ENCODE measurements at places on chromosomes 2 and 18.

DNA sequence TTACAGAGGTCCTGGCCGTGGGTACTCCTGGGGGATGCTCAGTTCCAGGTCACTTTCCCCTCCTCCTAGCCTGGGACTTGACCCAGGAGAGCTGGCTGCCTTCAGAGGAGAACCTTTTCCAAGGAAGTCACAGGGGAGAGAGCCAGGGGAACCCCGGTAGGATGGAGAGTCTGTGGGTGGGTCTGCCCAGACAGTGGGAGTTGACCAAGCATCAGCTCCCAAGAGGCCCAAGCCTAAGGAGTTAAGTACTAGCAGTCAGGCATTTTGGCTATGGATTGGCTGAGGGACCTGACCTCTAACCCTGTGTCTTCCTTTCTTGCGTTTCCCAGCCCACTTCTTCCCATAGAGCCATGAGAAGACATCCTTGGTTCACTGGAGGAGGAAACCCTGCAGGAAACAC, 48.8 kb upstream of the PLB1 start:
- DNase-seq, result no peak

DNA sequence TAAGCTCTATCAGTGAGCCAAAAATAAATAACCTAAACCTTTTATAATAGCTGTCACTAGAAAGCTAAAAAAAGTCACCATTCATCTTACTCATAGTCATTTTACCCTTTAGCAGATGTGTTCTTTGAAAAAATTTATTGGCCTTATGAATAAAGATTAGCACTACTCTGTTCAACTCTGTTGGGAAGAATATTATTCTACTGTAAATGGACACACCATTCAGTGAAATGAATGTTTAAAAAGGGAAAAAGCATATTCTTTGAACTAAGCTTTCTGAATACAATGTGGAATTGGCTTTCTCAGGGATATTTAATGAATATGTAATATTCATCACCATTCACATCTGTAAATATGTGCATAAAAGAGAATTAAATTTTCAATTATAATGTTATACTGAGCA, 422.0 kb downstream of the CBLN2 start:
- DNase-seq, result no peak

GRCh38 chr2:150431561-150432311, 55.7 kb downstream of the RND3 start:
- DNase-seq, result no peak

DNA sequence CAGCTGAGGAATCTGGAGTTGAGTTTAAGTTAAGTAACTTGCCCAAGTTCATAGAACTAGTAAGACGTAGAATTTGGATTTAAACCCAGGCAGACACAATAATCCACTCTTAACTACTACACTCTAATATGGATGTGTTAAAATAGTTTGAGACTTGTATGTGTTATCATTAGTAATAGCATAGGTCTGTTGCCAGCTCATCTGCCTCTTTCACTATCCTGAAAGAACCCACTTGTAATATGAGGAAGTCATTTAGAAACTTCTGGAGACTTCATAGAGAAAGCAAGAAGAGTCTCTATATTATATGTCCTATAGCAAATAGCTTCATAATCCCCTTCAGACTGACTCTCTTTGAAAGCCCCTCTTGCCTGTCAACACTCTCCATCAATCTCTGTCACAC, 43.0 kb upstream of the ACADL start:
- DNase-seq, result no peak

DNA sequence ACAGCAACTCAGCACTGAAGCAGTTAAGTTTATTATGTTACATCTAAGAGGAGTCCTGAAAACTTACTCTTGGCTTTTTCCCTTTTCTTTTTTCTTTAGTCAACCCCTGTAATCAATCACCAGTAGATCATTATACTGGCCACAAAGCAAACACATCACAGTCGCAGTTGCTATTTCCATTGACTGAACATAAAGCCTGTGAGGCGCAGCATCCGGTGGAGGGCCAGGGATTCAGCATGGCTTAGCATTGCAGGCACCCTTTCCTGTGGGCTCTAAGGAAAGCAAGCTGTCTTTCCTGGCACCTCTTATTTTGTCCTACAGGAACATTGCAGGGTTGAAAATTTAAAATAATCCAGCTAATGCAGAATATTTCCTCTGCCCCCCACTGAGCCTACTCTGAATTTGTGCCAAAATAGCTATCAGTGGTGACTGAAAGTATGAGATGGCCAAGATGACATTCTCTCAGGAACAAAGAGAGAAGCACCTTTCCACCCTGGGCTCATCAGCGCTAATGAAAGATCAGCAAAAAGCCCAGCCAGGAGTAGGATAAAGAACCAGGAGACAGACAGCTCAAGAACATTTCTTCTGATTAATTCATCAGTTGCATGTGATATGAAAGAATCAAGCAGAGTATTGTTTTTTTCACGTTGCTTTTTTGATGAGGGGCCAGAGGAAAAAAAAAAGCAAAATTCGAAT, 85.3 kb upstream of the SULT1C3 start:
- no peak for DNase-seq

DNA sequence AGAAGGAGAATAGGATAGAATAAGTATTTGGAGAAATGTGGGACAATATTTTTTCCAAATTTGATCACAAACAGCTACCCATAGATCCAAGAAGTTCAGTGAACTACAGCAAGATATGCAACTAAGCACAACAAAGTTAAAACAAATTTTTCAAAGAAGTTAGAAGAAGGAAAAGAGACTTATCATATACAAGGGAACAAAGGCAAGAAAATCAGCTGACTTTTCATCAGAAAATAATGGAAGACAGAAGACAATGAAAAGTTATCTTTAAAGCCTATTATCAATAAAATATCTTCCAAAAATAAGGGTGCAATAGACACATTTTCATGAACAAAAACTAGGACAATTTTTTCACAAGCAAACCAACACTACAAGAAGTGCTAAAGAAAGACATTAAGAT, 202.8 kb upstream of the FN1 start:
- DNase-seq, result no peak

GRCh38 chr2:64317707-64318475, 136.1 kb upstream of the LGALSL start:
- DNase-seq, result no peak

DNA sequence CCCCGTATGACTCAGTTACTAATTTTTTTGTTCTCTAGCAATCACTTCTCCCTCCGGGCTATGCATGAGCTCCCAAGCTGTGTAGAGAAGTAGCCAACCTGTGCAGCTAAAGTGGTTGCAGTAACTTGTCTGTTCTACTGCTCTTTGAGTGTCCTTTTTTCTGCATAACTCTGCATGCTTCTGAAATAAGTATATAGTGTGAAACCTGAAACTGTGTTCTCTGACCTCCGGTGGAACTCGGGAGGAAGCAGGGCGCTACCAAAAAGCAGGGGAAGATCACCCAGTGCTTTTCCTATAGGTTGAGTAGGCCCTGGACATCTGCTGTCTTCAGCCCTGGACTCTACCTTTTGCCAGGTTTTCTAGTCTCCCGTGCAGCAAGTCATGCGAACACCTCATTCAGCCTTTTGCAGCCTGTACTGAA, 47.8 kb downstream of the PHLPP1 start:
- DNase-seq, result peak; percentile 27

DNA sequence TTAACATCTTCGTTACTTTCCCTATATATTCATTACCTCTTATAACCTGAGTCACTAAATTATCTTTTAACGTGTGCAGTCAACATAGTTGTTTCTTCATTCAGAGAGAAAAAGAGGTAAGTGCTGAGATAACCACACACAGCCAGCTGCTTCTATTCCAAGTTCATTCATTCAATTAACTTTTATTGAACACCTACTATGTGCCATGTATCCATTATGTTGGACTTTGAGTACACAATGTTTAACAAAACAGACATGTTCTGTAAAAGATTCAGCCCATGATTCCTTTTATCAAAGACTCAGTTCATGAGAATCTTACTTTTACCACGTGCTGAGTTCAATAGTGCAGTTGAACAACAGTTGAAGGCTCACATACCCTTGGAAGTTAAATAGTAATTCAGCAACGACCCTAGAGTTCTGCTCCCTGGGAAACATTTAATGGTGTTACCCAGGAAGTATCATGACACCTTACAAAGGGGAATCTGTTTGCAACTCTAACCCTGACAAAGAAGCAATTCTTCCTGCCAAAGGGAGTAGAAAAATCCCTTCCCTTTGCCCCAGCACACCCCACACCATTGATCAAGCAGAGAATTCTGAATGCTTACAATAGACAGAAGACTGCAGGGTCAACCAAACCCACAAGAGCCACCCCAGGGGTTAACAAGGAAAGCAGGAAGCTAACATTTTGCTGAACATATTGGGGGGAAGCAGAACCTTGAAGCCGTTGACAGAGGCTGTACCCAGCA, 595.8 kb downstream of the STK39 start:
- no peak for DNase-seq

DNA sequence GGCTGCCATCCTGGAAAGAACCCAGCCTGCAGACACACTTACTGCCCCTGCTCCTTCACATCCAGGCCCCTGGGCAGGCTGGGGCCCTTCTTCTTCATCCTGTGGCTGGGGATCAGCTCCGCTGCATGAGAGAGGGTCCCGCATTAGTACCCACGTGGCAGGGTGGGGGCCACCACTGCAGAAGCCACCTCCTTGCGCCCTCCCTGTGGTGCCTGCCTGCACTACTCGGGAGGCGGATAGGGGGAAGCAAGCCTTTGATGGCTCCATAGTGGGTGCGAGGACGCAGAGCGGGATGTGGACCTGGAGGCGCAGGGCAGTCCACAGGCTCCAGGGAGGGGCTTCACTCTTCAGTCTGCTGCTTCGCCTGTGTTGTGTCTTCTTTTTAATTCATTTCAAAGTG, 46.7 kb downstream of the GPC1 start:
- DNase-seq, result no peak

GRCh38 chr2:232700154-232700553, 3.0 kb downstream of the GIGYF2 start:
- DNase-seq, result no peak

DNA sequence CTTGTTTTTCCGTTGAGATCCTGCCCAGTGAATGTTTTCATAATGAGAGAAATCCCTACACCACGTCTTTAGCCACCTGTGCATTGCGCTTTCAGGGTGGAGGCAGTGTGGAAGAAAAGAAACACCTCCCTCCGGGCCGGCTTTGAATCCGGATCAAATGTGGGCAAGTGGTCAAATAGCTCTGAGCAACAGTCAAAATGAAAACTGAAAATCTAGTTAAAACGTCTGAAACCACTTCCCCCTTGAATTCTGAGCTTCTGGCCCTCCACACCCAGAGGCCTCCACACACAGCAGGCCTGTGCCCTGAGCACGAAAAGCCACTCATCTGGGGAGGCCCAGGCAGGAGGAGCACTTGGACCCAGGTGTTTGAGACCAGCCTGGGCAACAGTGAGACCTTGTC, 263.6 kb upstream of the SALL3 start:
- no peak for DNase-seq

GRCh38 chr18:666177-666576, 8.7 kb downstream of the TYMS start:
- no peak for DNase-seq

- DNase-seq, result no peak
Observed at GRCh38 chr2:132522901-132523300, 106.3 kb downstream of the GPR39 start.

DNA sequence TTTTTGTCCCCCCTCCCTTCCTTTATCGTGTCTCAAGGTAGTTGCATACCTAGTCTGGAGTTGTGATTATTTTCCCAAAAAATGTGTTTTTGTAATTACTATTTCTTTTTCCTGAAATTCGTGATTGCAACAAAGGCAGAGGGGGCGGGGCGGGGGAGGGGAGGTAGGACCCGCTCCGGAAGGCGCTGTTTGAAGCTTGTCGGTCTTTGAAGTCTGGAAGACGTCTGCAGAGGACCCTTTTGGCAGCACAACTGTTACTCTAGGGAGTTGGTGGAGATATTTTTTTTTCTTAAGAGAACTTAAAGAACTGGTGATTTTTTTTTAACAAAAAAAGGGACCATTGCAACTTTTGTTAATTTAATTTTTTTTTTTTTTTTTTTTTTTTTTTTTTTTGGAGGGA, 2.1 kb downstream of the SOX11 start:
- DNase-seq, result no peak

DNA sequence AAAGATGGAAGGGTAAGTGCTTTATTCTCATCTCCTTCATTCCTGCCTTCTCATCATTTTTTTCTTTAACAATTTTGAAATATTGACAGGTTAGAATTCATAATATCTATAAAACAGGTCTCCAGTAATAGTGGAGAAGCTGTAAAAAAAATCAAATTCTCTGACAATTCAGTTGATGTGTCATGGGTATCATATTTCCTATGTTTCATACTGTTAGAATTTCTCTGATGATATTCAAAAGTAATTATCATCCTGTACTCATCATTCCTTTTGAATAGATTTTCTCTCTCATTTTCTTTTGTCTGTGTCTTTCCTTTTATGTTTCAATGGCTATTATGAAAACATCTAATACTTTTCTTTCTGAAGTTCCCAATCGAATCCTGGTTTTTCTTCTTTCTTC, 97.7 kb downstream of the CPS1 start:
- peak; percentile 7 for DNase-seq

GRCh38 chr2:46663614-46664013, 184.2 kb downstream of the TMEM247 start:
- no peak for DNase-seq

DNA sequence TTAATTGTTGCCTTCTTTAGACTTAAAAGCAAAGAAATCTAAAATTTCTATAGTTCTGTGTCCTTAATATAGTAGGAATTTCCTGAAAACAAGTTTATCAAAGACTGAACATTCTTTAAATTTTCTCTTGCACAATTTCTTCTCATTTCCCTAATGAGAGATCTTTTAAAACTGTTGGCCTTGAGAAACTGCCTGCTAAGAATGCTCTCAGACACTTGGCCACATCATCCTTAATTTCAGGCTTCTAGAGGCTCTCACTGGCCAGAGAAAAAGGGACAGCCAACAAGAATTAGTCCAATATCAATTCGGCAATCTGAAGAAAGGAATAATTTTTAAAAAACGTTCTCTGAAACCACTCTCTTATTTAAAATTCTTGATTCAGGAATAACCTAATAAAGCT, 167.0 kb upstream of the CREB1 start:
- DNase-seq, result no peak

GRCh38 chr2:229622495-229623355, 91.6 kb downstream of the DNER start:
- peak; percentile 6 for DNase-seq

GRCh38 chr2:219000569-219000960, 7.3 kb upstream of the CRYBA2 start:
- no peak for DNase-seq

DNA sequence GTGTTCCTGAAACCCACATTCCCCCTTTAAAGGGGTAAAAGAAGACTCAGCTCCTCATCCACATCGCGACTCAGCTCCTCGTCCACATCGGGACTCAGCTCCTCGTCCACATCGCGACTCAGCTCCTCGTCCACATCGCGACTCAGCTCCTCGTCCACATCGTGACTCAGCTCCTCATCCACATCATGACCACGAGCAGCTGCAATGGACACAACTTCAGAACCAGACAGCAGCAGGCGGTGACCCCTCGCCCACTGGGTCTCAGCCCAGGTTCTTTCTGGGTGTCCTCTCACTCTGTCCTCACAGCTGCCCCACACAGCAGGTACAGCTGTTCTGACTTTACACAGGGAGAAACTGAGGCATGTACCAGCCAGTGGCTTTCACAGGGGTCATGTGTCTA, 163.5 kb upstream of the SALL3 start:
- no peak for DNase-seq

GRCh38 chr18:13893418-13893760, 21.9 kb downstream of the MC2R start:
- DNase-seq, result no peak

- DNase-seq, result no peak
Observed at GRCh38 chr18:2716394-2717326, 61.1 kb downstream of the SMCHD1 start.

- DNase-seq, result peak; percentile 47
Observed at GRCh38 chr2:212548455-212548819, 9.8 kb upstream of the ERBB4 start.

- DNase-seq, result no peak
Observed at GRCh38 chr2:39922679-39923405, 143.8 kb upstream of the THUMPD2 start.

Measured in EL (cell line).